ENCODE measurements at places on chromosomes 1 and 21.

GRCh38 chr1:78892260-78892840, 114.2 kb downstream of the ADGRL4 start:
- DNase-seq = no peak

DNA sequence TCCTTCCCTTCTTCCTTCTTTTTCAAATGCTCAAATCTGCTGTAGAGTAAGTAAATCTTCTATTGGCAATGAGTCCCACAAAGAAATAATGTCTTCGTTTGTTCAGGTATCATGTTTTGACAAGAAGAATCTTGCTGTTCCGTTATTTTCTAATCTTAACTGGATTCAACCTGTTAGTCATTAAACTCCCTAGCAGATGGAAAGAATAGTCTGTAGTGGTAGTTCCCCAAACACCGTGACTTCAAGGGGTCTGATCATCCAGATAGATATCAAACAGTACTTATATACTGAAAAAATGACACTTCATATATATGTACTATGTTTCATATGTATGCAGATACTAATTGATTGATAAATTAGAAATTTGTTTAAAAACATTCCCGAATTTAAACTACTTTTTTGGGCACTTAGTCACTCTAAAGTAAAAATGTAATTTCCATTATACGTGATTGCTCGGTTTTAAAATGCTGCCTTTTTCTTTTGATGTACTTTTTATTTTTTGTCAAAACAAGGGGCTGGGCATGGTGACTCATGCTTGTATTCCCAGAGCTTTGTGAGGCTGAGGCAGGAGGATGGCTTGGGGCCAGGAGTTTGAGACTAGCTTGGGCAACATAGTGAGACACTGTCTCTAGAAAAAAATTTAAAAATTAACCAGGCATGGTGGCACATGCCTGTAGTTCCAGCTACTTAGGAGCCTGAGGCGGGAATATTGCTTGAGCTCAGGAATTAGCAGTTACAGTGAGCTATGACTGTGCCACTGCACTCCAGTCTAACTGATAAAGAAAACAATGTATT, 335.7 kb upstream of the SNX7 start:
- DNase-seq = no peak

- DNase-seq = no peak
Observed at GRCh38 chr1:224170748-224171478, 12.1 kb upstream of the DEGS1 start.

- DNase-seq = peak; percentile 58
Observed at GRCh38 chr21:42234464-42235241, 15.7 kb downstream of the ABCG1 start.

- no peak for DNase-seq
Observed at GRCh38 chr1:205962821-205963221, 19.6 kb upstream of the SLC26A9 start.

DNA sequence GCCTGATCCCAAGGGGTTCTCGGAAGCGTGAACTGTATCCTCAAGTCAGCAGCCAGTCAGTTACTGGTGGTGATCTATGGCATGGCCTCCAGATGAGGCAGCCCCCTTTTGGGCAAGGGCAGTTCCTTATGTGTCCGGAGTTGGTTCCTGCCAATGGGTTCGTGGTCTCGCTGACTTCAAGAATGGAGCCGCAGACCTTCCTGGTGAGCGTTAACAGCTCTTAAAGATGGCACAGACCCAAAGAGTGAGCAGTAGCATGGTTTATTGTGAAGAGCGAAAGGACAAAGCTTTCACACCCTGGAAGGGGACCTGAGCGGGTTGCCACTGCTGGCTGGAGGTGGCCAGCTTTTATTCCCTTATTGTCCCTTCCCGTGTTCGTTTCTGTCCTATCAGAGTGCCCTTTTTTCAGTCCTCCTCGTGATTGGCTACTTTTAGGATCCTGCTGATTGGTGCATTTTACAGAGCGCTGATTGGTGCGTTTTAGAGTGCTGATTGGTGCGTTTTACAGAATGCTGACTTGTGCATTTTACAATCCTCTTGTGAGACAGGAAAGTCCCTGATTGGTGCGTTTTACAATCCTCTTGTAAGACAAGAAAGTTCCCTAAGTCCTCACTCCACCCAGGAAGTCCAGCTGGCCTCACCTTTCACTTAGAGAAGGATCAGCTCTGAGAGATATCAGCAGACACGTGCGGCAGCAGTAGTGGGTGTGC, 8.9 kb upstream of the IL10RB start:
- DNase-seq = no peak

All from activated gamma-delta T cell treated with anti-CD3 and anti-CD28 coated beads, Interleukin-2, amount 50 U/mL, for 16 hours (primary cell).